A673 (cell line): ENCODE measurements at places on chromosomes 5 and 9. TPM values are rescaled to one million over a fixed set of nuclear protein-coding genes. Genes with fewer than 3 reads are reported as not detected.
A peak's percentile ranks its signal among the peaks of the same experiment; 100 is the strongest.

GRCh38 chr9:21434202-21435014 lies 5.8 kb upstream of the IFNA1 start:
- H3K27ac ChIP-seq: no peak overlapping the region
- no peaks in the 10 kb centered on the region for H3K4me1 ChIP-seq
- no peaks in the 10 kb centered on the region for H3K36me3 ChIP-seq
- no peak overlapping the region for H3K4me3 ChIP-seq

- peaks cover 21% of the 10 kb centered on the region for H3K27me3 ChIP-seq
- H3K4me1 ChIP-seq: no peaks in the 10 kb centered on the region
- H3K27ac ChIP-seq: no peak overlapping the region
- peak; percentile 18 for DNase-seq
- H3K4me3 ChIP-seq: no peak overlapping the region
- no peaks in the 10 kb centered on the region for H3K36me3 ChIP-seq
These were observed 74.7 kb downstream of the MSX2 start for GRCh38 chr5:174799121-174799520.

GRCh38 chr5:35161652-35162273 lies 68.5 kb downstream of the PRLR start:
- H3K4me1 ChIP-seq: no peaks in the 10 kb centered on the region
- H3K27me3 ChIP-seq: no peaks in the 10 kb centered on the region
- H3K27ac ChIP-seq: no peak overlapping the region

- DNase-seq: no peak
- no peaks in the 10 kb centered on the region for H3K36me3 ChIP-seq
- H3K4me1 ChIP-seq: peaks cover 4% of the 10 kb centered on the region
- no peaks in the 10 kb centered on the region for H3K27me3 ChIP-seq
- H3K27ac ChIP-seq: no peak overlapping the region
These were observed 41.2 kb downstream of the RCL1 start for GRCh38 chr9:4833781-4834560.

- no peak for DNase-seq
- no peaks in the 10 kb centered on the region for H3K36me3 ChIP-seq
- no peak overlapping the region for H3K27ac ChIP-seq
- no peaks in the 10 kb centered on the region for H3K4me1 ChIP-seq
- no peaks in the 10 kb centered on the region for H3K27me3 ChIP-seq
- no peak overlapping the region for H3K4me3 ChIP-seq
These were observed 613.5 kb downstream of the TLE4 start for GRCh38 chr9:80185112-80185738.

- H3K36me3 ChIP-seq: peaks cover 19% of the 10 kb centered on the region
- no peaks in the 10 kb centered on the region for H3K27me3 ChIP-seq
- H3K4me3 ChIP-seq: no peak overlapping the region
- no peak for DNase-seq
- no peak overlapping the region for H3K27ac ChIP-seq
These were observed 48.3 kb upstream of the POU4F3 start for GRCh38 chr5:146290318-146290717.

DNA sequence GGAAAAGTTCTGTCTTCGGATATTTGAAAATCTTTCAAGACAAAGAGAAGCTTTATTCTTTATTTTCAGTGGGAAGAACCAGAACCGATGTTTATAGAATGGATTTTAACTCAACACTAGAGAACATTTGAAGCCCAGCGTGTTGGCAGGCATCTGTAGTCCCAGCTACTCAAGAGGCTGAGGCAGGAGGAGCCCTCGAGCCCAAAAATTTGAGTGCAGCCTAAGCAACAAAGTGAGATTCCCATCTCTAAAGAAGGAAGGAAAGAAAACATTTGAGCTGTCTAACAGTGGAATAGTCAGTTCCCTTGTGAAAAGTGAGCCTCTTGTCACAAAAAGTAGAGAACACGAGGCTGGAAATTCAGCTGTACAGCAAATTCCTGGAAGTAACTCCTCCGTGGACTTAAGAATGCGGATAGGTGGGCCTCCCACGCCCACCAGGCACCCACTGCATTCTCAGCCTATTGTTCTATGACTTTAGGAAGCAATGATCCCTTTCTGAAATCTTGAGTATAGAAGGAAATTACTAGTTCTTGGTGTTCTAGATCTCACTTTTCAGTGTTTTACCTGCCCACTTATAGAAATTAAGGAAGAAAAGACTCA lies 2.3 kb upstream of the PTPDC1 start:
- H3K27ac ChIP-seq: no peak overlapping the region
- H3K4me3 ChIP-seq: no peak overlapping the region
- H3K36me3 ChIP-seq: no peaks in the 10 kb centered on the region
- peaks cover 3% of the 10 kb centered on the region for H3K4me1 ChIP-seq
- no peaks in the 10 kb centered on the region for H3K27me3 ChIP-seq

GRCh38 chr9:125534971-125535701 lies 171.9 kb downstream of the MAPKAP1 start:
- H3K4me1 ChIP-seq: peaks cover 11% of the 10 kb centered on the region
- H3K27ac ChIP-seq: no peak overlapping the region
- no peaks in the 10 kb centered on the region for H3K27me3 ChIP-seq
- H3K36me3 ChIP-seq: no peaks in the 10 kb centered on the region
- no peak overlapping the region for H3K4me3 ChIP-seq
- no peak for DNase-seq

- DNase-seq: no peak
- H3K27ac ChIP-seq: no peak overlapping the region
These were observed 209.4 kb downstream of the PIK3R1 start for GRCh38 chr5:68424799-68425537.

- H3K27me3 ChIP-seq: no peaks in the 10 kb centered on the region
- no peak for DNase-seq
- no peak within 1 kb of the TSS for H3K4me3 ChIP-seq
- H3K36me3 ChIP-seq: no peaks in the 10 kb centered on the region
- H3K4me1 ChIP-seq: no peaks in the 10 kb centered on the region
These were observed at the start of gene FAM240B for GRCh38 chr9:38720083-38720745. TSS of gene FAM240B (minus strand) at chr9:38720133. CDS start at chr9:38703999, 16,134 bp downstream.

- H3K4me1 ChIP-seq: no peaks in the 10 kb centered on the region
- no peak for DNase-seq
- H3K27ac ChIP-seq: no peak overlapping the region
- H3K27me3 ChIP-seq: peaks cover 16% of the 10 kb centered on the region
- no peak overlapping the region for H3K4me3 ChIP-seq
These were observed 69.6 kb downstream of the GABBR2 start for GRCh38 chr9:98639133-98639532.

- DNase-seq: no peak
- H3K27ac ChIP-seq: no peak overlapping the region
- H3K27me3 ChIP-seq: no peaks in the 10 kb centered on the region
- peaks cover 12% of the 10 kb centered on the region for H3K4me1 ChIP-seq
- H3K36me3 ChIP-seq: peaks cover 9% of the 10 kb centered on the region
- H3K4me3 ChIP-seq: no peak overlapping the region
These were observed 12.9 kb downstream of the RGMB start for GRCh38 chr5:98786191-98786853.

NOP16 gene
- 57.7 and 66.0 TPM in 2 replicates for total RNA-seq

SPINK4 gene
- total RNA-seq: not detected in 2 replicates

C5orf58 gene
- total RNA-seq: not detected in 2 replicates

C7 gene
- total RNA-seq: 11.7 and 22.3 TPM in 2 replicates

HTR1A gene
- total RNA-seq: not detected in 2 replicates

FAM151B gene
- total RNA-seq: 4.0 and 4.3 TPM in 2 replicates

TPM2 gene
- 39.2 and 44.3 TPM in 2 replicates for total RNA-seq
